Adrenal gland (tissue), 19 donors: ENCODE measurements at places on chromosomes 11 and 22.

DNA sequence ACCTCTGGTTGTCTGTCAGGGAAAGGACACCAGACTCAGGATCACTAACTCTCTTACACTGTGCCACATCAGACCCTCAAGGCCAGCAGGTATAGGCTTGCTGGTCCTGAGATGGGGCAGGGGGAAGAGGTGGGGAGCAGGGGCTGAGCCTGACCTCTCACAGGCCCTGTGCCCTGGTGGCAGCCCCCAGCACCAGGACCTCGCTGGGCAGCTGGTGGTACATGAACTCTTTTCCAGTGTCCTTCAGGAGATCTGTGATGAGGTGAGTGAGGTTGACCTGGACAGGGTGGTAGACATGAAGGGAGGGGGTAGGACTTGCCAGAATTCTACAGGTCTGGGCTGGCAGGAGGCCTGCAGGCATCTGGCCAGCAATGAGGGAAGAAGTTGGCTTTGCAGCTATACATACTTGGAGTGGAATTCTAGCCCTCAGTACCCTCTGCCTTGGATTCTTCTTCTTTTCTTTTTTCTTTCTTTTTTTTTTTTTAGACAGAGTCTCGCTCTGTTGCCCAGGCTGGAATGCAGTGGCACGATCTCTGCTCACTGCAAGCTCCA is 1.4 kb downstream of the NUDT22 start:
- DNase-seq, result no peak

DNA sequence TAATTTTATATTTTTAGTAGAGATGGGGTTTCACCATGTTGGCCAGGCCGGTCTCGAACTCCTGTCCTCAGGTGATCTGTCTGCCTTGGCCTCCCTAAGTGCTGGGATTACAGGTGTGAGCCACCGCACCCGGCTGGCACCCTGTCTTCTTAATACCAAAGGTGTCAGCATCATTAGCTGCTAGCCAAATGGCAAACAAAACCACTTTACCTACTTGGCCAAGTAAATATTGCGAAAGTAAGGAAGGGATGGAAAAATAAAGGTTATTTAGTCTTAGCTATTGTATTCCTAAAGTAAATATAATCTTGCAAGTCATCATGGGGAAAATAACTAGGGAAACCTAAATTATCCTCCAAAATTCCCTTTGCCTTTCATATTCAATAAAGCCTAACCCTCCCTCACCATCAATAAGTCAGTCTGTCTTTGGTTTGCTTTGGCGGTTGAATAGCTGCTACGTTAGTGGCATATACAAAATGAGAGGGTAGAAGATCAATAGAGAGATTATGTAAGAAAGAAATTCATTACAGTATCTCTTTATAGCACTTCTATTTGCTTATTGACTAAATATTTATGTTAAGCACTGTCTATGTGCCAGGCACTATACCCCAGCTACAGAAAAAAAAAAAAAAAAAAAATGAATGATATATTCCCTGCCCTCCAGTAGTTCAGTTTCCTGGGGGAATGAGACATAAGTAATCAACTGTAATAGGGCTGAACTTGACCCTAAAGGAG is 40.2 kb upstream of the CFAP300 start:
- no peak for DNase-seq

- no peak for DNase-seq
Measured at GRCh38 chr11:120254788-120255518, 15.0 kb downstream of the POU2F3 start.

DNA sequence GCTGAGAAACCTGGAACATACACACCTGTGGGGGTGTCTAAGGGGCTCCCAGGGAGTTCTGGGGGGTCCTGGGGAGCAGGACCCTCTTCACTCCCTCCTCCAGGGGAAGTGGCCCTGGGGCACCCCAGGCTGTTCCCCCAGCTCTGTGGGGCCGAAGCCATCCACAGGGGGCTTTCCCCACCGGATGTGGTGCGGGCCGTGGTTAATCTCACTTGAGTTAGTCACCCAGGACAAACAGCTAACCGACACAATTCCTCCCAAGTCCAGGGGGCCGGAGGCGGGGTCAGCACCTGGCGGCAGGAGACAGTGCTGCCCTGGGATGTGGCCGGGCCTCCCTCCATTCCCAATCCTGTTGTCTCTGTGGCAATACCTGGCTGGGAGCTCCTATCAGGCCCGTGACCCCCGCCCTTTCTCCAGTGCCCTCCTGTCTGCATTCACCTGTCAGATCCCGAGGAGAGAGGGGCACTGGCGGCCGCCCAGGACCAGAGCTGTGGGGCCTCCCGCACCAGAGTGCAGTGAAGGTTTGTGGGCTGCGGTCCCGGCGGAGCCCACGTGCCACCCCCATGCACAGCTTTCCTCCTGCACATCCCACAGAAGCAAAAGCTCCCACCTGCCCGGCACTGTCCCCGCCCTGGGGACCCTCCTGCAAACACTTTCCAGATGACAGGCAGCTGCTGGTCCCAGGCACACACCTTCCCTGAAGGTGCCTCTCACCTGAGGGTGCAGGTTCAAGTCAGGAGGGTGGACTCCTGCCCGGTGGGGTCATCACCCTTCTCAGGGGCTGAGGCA is 5.2 kb upstream of the MUC5AC start:
- DNase-seq, result no peak

DNA sequence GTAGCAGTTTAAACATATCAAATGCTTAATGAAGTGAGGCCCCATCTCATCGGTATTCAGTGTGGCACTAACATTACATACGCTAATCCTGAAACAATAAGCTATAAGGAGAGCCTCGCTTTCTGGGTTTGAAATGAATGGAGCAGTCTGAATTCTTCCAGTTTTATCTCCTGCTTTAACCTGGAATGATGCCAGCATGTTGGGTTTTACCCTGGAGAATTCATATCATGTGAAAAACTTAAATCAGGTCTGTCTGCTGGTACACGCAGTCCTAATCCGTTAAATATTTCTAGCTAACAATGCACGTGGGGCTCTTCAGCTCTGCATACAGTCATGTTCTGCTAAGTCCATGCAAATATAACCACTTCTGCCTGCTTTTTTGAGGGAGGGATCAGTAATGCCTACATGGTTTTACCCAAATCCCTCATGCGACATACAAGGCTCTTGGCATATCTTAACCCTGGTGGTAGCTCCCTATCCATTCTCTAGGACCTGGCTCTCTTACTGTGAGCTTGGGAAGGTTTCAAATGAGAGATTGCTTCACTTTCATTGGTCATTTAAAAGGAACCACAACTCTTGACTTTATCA is 92.7 kb downstream of the COMMD9 start:
- no peak for DNase-seq

DNA sequence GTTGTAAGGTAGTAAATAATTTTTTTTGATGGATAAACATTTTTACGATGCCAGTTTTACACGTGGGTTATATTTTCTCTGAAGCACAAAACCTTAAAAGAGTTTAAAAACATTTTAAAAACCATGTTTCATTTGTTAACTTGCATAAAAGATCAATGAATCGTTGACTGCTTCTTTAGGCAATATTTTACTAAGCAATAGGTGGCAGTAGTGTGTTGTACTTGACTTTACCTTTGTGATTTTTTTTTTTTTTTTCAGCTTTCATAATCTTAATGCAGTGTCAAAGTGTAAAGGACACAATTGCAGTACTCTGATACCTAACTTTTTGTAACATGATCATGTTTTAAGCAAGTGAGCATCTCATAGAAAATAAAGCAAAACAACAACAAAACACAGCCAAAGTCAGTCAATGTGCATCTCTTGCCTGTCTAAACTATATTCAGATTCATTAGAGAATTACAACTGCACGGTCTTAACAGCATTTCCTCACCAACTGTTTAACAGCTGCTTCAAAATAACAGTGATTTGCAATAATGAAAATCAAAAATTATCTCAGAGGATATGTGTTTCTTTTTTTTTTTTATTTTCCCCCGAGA is 27.7 kb downstream of the DNAJC24 start:
- DNase-seq, result no peak

- DNase-seq, result no peak
Measured at GRCh38 chr11:5597953-5598352, 1.5 kb downstream of the TRIM6 start.

DNA sequence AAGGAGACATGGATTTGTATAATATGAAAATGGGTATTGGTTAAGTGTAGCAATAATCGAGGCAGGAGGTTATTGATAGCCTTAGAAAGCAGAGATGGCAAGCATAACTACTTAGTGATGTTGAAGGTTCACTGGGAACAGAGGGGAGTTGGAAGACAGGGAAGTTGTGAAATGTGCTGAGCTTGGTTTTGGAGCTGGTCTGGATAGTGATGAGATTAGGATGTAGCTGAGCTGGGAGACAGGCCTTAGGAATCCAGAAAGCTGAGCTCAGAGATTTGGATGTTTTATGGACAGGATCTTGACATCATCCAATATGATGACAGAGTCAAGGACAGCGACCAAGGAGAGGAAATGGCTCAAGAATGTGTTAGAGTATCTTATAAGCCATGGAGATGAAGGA is 113.1 kb downstream of the ARHGAP42 start:
- DNase-seq, result no peak

- no peak for DNase-seq
Measured at GRCh38 chr11:117914398-117914761, 14.8 kb downstream of the TMPRSS13 start.
